ENCODE measurements at places on chromosomes 2 and 18.

GRCh38 chr2:4903656-4904348, 788.4 kb upstream of the SOX11 start:
- DNase-seq = no peak

- DNase-seq = no peak
Measured at GRCh38 chr2:78682781-78683180, 342.7 kb upstream of the REG3G start.

GRCh38 chr2:5951471-5951870, 259.3 kb downstream of the SOX11 start:
- no peak for DNase-seq

- no peak for DNase-seq
Measured at GRCh38 chr18:49677762-49678413, 116.0 kb downstream of the LIPG start.

- DNase-seq = peak; percentile 26
Measured at GRCh38 chr2:202376460-202377206, 506 bp downstream of the BMPR2 start.

DNA sequence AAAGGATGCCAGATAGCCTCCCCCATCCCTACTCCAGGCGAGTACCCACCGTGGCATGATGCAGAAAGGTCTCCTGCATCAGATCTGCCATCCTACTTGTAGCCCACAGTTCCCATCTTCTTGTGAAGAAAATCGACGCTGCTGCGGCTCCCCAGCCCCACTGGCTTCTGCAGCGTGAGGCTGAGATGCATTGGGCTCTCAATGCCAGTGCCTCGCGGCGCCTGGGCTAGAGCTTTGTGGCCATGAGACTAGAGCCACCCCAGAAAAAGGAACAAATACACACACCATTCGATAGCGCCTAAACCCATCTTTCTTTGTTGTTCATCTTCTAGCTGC, 2.8 kb downstream of the NOL4 start:
- no peak for DNase-seq

DNA sequence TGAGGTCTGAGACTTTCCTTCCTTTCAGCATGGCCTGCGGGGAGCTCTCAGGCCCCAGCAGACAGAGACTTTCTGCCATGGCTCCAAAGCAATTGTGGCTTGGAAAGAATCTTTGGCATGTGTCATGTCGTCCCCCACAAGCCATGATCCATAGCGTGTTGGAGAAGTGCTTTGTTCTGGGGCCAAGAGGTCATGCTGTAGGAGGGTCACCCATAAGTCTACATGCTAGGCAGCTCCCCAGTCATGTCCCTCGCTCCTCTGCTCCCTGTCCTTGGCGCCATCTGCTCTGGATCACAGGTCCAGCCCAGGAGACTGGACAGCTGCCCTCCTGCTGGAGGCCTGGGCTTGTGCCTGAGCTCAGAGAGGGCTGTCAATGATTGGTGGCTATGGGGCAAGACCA, 78.8 kb upstream of the LCLAT1 start:
- DNase-seq = no peak

DNA sequence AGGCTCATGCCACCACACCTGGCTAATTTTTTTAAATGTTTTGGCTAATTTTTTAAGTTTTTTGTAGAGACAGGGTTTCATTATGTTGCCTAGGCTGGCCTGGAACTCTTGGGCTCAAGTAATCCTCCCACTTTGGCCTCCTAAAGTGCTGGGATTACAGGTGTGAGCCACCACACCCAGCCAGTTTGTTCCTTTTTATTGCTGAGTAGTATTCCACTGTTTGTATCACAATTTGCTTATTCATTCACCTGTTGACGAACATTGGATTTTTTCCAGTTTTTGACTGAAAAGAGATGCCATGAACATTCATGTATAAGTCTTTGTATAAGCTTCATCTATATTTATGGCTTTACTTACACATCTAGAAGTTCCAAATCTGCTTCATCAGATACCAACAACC, 5.3 kb downstream of the SOS1 start:
- DNase-seq = no peak

DNA sequence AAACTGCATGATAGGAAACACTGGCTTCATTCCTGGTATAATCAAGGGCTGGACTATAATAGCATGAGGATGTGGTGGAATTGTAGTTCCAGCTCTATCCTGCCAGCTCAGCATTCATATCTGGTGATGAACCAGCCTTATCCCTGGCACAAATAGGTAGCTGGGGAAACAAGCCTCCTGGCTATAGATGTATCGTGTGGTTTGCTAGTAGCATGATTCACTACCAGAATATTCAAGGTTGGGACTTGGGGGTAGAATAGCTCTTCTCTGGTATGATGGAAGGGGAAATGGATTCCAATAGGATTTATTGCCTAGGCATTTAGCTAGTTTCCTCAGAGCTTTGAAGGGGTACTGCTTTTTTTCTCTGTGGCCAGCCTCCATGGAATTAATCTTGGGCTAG, 532.8 kb downstream of the FBXO15 start:
- no peak for DNase-seq

GRCh38 chr2:225867071-225867470, 467.6 kb downstream of the NYAP2 start:
- no peak for DNase-seq

DNA sequence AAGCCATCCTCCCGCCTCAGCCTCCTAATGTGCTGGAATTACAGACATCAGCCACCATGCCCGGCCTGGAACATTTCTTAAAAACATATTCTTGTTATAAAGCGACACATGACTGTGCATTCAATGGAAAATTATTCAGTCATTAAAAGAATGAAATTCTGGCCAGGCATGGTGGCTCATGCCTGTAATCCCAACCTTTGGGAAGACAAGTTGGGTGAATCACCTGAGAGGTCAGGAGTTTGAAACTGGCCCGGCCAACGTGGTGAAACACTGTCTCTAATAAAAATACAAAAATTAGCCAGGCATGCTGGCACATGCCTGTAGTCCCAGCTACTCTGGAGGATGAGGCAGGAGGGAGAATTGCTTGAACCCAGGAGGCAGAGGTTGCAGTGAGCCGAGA, 21.6 kb upstream of the RPRD1A start:
- no peak for DNase-seq

DNA sequence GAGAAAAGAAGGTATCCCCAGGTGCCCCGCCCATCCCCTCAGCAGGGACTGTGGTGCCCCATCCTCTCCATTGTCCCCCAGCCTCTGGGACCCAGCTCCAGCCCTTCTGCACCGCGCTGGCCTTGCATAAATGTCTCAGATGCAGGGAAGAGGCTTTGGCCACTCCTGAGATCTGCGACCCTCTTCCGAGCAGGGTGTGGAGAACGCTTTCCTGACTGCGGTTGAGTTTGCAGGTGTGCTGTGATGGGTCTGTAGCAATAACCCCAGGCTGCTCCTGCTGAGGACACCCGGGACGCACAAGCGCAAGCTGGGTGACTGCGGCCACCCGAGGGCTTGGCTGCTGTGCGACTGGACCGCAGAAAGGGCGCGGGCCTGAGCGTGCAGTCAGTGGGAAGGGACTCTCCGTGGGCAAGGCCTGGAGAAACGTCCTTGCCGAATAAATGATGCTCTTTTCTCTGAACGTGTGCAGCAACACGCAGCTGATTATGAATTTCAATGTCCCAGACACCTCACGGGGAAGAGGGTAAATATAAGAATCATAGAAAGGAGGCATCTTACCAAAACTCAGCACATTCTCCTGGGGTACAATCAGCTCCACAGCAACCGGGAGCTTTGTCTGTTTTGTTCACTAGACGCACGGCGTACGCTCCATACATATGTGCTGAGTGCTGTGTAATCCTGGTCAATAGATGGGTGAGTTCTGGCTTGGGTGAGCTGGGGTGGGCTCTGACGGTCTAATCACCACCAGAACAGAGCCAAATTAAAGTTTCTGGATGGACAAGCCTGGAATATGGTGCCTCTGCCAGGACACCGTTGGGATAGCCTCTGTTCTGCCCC, 67.5 kb upstream of the ZNF516 start:
- no peak for DNase-seq

DNA sequence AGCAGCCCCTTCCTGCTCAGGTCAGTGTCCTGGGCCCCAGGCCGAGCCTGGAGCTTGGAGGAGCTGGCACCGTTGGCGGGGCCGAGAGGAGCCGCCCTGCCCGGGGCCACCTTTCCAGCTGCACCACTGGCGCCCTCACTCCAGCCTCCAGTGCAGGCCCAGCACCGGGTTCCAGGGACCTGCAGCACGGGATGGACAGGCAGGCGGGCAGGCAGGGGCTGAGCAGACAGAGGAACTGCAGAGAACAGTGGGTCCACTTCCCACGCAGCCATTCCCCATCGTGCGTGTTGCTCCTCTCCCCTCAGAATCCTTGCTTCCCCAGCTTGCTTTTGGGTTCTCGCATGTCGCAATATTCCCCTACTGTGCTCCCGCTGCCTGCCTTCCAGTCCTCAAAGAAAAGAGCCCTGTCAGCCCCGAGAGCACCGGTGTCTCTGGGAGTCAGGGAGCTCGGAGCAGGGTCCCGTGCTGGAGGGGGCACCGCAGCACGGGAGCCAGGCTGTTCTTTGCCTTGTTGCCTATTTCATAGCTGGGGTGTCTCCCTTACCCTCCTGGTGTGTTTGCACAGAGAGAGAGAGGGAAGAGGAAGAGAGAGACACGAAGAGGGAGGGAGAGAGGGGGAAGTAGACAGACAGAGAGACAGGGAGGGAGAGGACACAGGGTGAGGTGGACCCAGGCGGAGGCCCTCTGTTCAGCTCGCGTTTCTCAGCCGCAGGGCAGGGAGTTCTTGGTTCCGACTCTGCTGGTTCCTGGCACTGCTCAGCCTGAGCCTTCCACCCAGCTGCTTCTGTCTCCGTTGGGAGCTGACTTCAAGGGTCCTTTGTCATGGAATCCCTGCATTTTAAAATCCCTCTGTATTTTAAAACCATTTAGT, 126.0 kb downstream of the MBP start:
- no peak for DNase-seq

GRCh38 chr2:42171396-42171980, 2.3 kb downstream of the EML4 start:
- no peak for DNase-seq

All from activated effector memory CD4-positive, alpha-beta T cell treated with Interleukin-2 at 50 U/mL for 16 hours (primary cell).